ENCODE measurements at places on chromosomes 2 and 18.

- no peak for DNase-seq
These were observed 156.3 kb upstream of the SKOR2 start for GRCh38 chr18:47407736-47408135.

DNA sequence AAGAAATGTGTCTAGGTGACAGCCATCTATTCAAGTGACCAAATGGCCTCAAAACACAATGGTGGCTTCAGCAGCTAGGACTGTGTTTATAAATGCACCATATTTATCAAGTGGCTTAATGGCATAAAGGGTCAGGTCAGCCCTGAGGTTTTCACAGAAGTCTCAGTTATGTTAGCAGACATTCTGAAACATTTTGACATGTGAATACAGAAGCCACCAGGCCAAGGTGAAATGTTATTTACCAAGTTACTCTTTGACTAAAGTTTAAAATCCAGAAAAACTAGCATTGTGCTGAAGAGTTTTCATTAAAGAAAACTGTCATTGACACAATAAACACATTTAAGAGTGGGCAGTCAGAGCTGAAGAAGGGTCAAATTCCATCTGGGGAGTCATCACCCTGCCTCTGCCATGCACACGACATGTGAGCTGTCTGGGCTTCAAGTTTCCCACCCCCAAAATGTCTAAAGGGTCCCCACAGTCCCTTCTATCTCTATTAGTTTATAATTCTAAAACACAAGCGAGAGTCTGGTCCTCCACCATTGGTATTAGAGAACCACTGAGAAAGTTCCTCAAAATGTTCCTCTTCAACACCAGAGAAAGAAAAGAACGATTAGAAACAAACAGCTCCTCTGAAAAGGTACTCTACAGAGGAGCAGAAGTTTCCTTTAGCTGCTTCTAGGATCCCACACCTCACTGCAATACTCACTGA, 77.5 kb upstream of the FZD5 start:
- no peak for DNase-seq

GRCh38 chr2:221343524-221343923, 228.6 kb downstream of the EPHA4 start:
- DNase-seq = no peak

DNA sequence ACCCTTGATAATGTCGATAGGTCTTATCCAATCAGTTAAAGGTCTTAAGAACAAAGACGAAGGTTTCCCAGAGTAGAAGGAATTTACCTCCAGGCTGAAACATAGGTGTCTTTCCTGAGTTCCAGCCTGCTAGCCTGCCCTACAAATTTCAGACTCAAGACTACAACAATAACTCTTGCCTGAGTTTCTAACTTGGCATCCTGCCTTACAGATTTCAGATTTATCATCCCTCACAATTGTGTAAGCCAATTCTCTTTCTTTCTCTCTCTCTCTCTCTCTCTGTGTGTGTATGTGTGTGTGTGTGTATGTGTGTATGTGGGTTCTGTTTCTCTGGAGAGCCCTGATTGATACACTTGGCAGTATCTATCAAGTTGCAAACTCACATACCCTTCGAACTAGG, 37.2 kb upstream of the B4GALT6 start:
- DNase-seq = no peak

Measured in GM04504 (cell line).